ENCODE measurements at places on chromosomes 2 and 18.
A peak's percentile ranks its signal among the peaks of the same experiment; 100 is the strongest.

- DNase-seq: no peak
Measured at GRCh38 chr2:170817093-170818035, 677 bp downstream of the GAD1 start.

GRCh38 chr2:64166637-64167420 is 22.6 kb upstream of the PELI1 start:
- no peak for DNase-seq

DNA sequence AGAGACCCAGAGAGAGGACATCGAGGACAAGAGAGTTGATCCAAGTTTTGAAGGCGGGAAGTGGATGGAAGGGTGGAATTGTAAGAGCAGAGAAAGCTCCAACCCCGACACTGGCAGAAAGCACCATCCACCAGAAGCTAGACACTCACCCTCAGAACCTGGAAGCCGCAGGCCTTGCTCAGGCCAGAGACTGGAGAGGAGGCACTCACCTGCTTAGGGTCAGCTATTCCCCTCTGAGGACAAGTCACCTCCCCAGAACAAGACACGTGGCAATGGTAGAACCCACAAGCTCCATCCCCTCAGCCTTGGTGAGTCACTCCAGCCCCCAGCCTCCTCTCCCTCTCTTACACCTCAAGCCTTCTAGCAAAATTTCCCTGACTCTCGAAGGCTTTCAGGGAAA is 64.9 kb downstream of the STEAP3 start:
- DNase-seq: no peak

DNA sequence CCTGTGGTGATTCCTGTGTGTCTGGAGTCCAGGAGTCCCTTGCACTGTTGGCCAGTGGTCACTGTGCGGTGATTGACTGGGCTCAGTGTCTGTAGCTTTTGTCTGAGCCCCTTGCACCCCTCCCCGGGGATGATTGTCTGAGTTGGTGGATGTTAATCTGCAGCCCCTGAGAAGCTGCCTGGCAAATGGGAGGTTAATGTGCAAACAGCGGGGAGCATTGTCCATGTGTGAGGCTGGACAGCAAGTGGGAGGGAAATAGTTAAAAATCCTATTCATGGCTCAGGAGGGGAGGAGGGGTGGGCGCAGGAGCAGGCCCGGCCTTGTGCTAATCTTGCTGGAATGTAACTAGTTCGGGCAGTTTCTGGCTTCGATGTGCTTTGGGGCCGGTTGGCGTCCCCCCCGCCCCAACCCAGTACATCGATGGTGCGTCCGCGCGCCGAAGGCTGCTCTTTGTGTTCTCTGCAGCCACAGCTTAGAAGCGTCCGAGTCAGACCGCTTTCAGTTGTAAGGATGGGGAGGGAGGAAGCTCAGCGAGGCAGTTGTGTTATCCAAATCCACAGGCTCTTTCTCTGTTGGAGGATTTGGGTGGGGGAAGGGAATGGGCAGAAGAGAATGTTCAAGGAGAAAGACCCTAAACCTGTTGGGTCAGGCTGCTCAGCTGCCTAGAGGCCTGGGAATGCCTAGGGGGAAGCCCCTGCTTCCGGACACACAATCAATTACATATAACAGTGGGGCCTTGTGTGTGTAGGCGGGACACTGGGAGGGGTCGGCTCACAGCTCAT is 71.8 kb downstream of the TGOLN2 start:
- no peak for DNase-seq

GRCh38 chr2:104658144-104658835 is 195.6 kb upstream of the POU3F3 start:
- no peak for DNase-seq

- no peak for DNase-seq
Measured at GRCh38 chr18:45165176-45165713, 450.0 kb upstream of the SLC14A2 start.

GRCh38 chr2:227115761-227116160 is 48.2 kb downstream of the COL4A4 start:
- DNase-seq: peak; percentile 38

DNA sequence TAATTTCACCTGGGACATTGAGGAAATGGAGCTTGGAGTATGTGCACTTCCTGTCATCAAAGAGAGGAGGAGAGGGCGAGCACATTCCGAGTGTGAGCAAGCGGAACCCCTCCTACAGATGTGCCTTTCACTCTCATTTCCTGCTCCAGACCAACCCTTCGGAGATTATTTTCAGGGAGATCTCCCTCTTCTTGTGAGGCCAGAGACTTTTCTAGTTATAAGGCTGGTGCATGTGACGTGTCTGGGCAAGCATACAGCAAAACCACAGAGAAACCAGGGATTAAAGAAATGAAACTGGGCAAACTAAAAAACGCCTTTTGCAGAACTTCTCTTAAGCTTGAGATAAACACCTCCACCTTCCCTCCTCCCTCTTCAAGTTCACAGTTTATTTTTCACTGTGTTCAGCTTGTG is 409.2 kb upstream of the TCF4 start:
- no peak for DNase-seq

DNA sequence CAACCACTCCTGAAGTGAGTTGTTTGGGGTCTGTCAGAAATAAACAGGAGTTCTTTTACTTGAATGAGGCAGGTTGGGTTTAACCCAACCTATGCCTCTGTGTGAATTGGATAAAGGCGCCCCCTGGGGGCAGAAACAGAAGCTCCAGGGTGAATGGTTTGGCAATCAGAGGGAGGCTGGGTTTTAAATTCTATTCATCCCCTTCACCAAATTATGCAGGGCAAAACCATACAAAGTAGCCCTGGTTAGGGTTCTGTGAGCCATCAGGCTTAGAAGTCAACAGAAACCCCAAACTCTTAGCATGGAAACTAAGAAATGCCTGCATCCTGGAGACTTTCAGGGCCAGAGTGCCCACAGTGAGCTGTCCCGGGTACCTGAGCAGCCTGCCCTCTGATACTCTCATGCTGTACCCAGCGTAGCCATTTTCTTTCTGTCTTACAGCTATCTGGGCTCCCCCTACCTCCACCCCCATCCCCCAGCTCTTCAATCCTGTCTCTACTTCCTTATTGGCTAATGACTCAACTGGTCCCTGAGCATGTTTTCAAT is 241.5 kb downstream of the ICOS start:
- no peak for DNase-seq

- DNase-seq: no peak
Measured at GRCh38 chr2:104856086-104856972, 2.4 kb downstream of the POU3F3 start.

GRCh38 chr18:13281406-13281805 is 62.8 kb downstream of the LDLRAD4 start:
- no peak for DNase-seq

DNA sequence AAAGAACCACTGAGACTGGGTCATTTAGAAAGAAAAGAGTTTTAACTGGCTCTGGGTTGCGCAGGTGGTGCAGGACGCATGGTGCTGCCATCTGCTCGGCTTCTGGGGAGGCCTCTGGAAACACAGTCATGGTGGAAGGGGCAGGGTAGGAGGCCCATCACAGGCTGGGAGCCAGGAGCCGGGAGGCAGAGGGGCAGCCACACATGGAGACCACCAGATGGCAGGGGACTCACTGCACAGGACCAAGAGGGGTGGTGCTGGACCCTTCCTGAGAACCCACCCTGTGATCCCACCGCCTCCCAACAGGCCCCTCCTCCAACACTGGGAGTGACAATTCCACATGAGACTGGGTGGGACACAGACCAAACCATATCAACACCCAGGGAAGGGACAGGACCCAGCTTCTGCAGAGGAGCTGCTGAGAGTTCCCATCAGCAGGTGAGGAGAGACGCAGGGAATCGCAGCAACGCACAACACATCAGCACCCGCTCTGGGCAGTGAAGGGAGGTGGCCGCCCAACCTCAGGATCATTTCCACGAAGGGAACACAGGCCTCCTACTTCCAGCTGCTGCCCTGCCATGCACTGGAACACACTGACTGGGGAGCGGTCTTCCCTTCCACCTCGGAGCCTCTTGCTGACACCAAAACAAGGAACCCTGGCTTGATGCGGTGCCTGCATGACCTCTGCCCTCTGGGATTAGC is 130.7 kb downstream of the TPO start:
- DNase-seq: no peak
